ENCODE measurements at places on chromosomes 2 and 18.

GRCh38 chr2:64228126-64228678, 84.0 kb upstream of the PELI1 start:
- DNase-seq = peak; percentile 91

GRCh38 chr2:21118302-21118920, 5.4 kb upstream of the TDRD15 start:
- peak; percentile 8 for DNase-seq

DNA sequence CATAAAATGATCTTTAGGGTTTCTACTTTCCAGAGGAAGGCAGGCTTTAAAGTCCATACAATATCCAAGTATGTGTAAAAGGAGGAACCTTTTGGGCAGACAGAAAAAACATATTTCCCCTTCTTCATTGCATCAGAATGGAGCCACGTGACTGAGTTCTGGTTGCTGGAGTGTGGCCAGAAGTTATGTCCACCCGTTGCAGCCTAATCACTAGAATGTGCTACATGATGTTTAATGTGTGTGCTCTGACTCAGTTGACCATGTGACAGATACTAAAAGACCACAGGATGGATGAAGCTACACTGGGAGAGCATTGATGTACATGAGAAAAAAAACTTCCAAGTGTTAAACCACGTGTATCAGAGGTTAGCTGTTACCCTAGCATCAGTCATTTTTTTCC, 460.9 kb downstream of the RIT2 start:
- DNase-seq = no peak

GRCh38 chr18:48335829-48336228, 73.4 kb downstream of the ZBTB7C start:
- no peak for DNase-seq

- DNase-seq = peak; percentile 45
Measured at GRCh38 chr2:40554665-40555294, 102.9 kb upstream of the SLC8A1 start.

GRCh38 chr2:203808046-203808750, 59.4 kb upstream of the CTLA4 start:
- DNase-seq = peak; percentile 93

DNA sequence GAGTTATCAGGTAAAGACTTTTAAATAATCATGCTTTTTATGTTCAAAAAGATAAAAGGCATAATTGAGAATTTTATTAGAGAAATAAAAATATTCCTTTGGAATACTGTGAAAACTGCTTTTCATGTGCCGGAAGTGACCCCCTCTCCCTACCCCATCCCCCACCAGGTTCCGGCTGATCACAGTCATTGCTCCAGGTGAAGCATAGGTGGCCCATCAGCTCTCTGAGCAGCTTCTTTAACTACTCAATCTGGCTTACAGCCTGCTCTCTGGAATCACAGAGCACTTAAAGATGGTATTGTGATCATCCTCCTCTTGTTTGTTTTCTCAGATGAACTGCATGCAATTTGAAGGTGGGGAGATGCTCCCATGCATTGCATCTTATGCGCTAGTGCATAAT, 257.7 kb downstream of the EN1 start:
- DNase-seq = no peak

DNA sequence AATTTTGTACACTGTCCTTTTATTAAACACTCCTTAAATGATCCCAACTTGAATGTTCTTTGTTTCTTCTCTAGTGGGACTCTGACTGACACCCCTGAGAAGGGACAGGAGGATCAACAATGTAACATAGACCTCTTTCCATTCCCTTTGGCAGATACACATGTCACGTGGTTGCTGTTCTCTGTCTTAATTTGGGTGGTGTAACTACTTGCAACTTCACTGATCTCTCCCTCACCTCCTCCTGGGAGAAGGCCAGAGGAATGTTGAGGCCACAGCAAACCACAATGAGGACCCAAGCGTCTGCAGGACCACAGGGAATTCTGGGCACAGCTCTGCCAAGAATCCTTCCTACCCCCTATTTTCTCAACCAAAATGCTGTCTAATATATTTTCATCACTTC, 205.6 kb downstream of the RTP5 start:
- DNase-seq = peak; percentile 77

- DNase-seq = peak; percentile 71
Measured at GRCh38 chr2:44120428-44120827, 48.2 kb upstream of the PPM1B start.

- DNase-seq = peak; percentile 9
Measured at GRCh38 chr18:46672062-46672970, 15.3 kb upstream of the LOXHD1 start.

DNA sequence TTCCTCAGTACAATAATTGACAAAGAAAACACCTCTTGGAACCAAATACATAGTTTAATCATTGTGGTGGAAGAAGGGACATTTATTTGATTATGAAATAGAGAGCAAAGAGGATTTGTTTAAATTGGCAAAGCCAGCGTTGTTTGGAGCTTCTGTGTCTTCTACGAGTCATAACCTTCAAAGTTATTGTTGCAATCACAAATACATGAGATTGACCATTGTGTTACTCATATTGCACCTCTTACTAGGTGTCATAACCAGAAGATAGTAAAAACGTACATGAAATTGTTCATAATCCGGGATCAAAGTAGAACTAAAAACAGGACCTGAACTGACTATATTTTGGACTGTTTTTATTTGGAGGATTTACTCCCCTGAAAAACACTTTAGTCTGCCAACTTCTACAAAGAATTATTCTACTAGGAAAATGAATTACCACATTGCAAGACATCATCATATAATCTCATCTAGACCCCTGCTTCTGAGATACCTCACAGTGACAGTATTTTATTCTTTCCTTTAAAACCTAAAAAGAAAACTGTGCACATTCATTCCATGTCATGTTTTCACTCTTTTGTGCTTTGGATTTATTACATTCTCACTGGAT, 151.7 kb upstream of the KLF7 start:
- DNase-seq = no peak

DNA sequence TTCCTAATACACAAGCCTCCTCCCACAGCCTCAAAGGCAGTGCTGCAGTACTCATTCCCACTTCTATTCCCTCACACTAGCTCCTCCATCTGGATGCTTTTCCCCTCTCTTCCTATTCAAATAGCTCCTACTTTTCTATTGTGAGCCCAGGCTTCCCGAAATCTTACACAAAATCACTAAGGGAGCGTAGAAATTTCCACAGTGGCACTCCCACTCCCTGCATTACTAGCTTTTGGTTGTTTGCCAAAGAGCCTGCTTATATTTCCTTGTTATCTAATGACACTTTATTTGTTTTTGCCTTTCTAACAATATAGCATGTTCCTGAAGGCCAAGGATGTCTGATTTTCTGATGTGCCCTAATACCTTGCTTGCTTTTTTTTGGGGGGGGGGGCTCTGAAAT, 10.9 kb downstream of the EPAS1 start:
- DNase-seq = no peak

GRCh38 chr2:69122271-69122670, 109.3 kb downstream of the ANTXR1 start:
- no peak for DNase-seq

- DNase-seq = peak; percentile 88
Measured at GRCh38 chr2:10832203-10832936, 19.8 kb upstream of the PDIA6 start.

GRCh38 chr2:219087361-219087760, 26.6 kb upstream of the IHH start:
- peak; percentile 7 for DNase-seq

- DNase-seq = no peak
Measured at GRCh38 chr18:57631697-57632096, 10.1 kb upstream of the NARS1 start.

GRCh38 chr2:181943411-181944124, 42.1 kb upstream of the PPP1R1C start:
- no peak for DNase-seq

GRCh38 chr2:48902521-48902920, 147.0 kb upstream of the LHCGR start:
- DNase-seq = no peak

GRCh38 chr18:59917422-59917821, 17.6 kb downstream of the PMAIP1 start:
- DNase-seq = no peak

GRCh38 chr2:17519486-17519885, 1.2 kb upstream of the RAD51AP2 start:
- no peak for DNase-seq

GRCh38 chr2:122218596-122218995, 463.1 kb downstream of the TSN start:
- DNase-seq = no peak

GRCh38 chr2:59770651-59771050, 782.8 kb downstream of the BCL11A start:
- DNase-seq = no peak

DNA sequence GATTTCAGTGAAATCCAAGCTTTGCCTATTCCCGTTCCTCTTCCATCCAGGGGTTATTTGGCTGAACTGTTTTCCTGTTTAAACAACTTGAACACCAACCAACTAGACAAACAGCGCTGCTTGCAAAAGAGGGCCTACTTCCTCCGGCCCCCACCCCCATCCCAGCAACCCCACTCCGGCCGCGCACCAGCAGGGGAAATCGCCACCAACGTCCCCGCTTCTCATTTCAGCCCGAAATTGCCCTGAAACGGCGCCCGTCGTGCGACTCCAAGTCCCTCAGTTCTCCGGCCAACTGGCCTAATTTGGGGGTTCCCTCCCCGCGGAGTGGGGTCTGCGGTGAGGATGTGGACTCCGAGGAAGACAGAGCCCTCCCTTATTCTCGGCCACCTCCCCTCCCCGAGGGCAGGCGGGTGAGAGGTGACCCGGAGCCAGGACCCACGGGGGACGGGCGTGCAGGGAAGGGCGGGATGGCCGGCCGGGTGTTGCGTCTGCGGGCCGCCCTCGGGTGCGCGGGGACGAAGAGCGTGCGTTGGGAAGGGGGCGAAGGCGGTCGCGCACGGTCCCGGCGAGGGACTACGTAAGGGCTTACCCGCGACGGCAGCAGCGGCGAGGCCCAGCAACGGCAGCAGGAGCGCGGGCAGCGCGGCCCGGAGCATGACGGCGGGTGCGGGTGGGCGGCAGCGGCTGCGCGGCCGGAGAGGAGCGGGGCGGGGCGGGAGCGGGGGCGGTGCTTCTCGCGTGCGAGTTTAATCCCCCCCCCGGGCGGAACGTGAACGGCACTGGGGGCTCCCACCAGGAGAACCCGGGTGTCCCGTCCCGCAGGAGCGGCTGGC, at the start of gene CD302:
Gene CD302, minus strand, starts transcription at position 666 of the 833 bp plus-strand sequence. Its CDS starts 10 bp downstream, at position 656.
- DNase-seq = peak; percentile 90

DNA sequence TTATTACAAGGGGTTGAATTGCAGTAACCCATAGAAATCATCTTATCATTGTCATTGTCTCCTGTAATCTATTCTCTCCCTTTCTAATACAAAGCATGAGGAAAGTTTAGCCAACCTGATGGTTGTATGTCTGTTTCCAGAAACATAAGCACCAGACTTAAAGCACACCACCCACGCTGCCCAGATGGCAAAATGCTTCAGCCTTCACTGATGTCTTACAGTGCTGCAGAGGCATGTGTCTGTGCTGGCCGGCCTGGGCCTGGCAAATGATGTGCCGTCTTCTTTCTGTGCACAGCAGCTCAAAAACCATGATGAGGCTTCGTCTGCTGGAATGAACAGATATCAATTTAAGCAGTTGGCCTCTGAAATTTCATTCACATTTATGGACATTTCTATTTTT, 443.0 kb upstream of the RGPD4 start:
- peak; percentile 15 for DNase-seq

GRCh38 chr2:119158563-119159347, at the start of gene C1QL2:
Gene C1QL2 (minus strand): TSS chr2:119158751. CDS start chr2:119158269, 482 bp downstream.
- DNase-seq = no peak

DNA sequence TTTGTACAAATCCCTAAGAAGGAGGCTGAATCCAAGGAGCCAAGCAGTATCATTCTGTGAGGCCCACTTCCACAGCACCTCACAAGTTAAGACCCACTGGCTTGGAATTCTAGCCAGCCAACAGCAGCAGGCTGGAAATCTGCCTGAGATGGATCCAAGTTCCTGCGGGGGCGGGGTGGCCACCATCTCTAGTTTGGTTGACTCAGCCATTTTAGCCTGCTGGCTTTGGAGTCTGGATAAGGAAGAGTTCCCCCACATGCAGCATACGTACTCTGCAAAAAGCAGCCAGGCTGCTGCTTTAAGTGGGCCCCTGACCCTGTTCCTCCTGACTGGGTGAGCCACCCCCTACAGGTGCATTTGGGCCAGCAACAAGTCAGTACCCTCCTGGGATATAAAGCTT, 65.2 kb downstream of the FARP2 start:
- DNase-seq = no peak

DNA sequence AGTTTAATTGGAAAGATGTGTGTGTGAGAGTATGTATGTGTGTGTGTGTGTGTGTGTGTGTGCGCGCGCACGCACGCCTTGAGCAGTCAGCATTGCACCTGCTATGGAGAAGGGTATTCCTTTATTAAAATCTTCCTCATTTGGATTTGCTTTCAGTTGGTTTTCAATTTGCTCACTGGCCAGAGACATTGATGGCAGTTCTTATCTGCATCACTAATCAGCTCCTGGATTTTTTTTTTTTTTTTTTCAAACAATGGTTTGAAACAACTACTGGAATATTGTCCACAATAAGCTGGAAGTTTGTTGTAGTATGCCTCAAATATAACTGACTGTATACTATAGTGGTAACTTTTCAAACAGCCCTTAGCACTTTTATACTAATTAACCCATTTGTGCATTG, 48.0 kb downstream of the FEZ2 start:
- DNase-seq = no peak

- DNase-seq = no peak
Measured at GRCh38 chr18:61865466-61866175, 27.2 kb downstream of the RNF152 start.
